Activated CD4-positive, CD25-positive, alpha-beta regulatory T cell (primary cell): ENCODE measurements at places on chromosomes 3 and 15.

DNA sequence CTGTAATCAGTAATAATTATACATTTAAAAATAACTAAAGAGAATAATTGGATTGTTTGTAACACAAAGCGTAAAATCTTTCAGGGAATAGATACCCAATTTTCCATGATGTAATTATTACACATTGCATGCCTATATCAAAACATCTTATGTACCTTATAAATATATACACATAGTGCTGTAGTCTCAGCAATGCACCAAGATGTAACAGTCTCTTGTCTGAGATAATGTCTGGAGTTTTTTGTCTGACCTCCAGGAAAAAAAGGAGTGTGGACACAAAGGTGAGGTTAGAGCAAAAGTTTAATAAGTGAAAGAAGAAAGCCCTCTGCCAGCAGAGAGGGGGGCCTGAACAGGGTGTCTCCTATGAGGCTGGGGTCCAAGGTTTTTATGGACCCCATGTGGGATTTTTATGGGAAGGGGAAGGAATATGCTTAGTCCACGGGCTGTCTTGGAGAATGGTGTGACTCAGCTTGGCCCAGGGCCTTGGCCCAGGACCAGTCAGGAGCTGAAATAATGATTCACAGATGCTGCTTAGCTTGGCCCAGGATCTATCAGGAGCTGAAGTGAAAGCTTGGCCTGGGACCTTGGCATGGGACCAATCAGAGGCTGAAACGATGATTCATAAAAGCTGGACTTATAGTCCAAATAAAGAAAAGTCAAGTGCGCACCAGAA is 545.0 kb downstream of the ZPLD1 start:
- DNase-seq, result no peak

DNA sequence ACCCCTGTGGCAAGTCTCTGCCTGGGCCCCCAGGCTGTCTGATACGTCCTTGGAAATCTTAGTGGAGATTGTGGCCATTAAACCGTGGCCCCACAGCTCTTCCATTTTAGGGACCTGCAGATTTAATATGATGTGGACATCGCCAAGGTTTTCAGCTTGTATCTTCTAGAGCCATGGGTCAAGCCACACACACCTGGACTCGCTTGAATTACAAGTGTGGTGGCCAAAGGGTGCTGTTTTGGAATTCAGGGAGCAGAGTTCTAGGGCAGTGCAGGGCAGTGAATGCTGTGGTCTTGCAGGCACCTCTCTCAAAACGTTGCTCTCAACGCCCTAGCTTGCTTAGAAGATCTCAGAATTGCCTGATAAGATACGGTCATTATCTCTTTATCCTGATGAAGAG is 211.2 kb downstream of the ROBO2 start:
- no peak for DNase-seq

DNA sequence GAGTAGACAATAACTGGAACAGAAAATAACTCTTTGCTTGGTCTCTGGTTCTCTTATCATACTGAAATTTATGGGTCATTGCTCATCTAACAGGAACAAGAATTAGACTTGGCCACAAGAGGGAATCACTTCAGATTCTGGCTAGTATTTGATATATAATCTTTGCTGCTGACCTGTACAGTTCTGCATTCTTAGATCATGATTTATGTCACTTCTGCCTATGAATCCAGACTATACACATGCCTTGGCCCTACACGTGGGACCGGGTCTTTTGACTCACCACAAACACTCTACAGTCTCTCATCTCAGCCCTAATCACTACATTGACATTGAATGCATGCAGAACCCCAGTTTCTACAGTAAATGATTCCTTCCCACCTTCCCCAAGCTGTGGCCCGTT is 162.5 kb upstream of the SOX2 start:
- no peak for DNase-seq

GRCh38 chr3:141894524-141895176 is 18.2 kb downstream of the ATP1B3 start:
- no peak for DNase-seq

DNA sequence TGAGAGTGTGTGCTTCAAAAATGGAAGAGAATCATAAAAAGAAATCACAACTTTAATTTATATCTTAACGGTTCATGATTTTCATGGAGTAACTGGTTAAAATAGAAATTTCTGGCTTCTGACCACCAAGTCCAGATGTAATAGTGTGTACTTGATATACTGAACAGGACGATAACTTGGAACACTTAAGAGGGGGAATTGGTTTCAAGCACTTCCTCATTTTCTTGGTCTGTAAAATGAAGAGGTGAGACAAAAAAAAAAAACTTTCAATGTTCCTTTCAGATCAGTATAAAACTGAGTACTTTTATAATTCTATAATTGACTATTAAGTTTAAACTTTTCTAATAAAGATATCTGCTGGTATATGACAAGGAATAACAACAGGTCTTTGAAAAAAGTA is 64.0 kb upstream of the TRA2B start:
- DNase-seq, result no peak

GRCh38 chr15:93138681-93139250 is 49.8 kb upstream of the RGMA start:
- no peak for DNase-seq

GRCh38 chr3:111936191-111936841 is 42.5 kb upstream of the ABHD10 start:
- no peak for DNase-seq

DNA sequence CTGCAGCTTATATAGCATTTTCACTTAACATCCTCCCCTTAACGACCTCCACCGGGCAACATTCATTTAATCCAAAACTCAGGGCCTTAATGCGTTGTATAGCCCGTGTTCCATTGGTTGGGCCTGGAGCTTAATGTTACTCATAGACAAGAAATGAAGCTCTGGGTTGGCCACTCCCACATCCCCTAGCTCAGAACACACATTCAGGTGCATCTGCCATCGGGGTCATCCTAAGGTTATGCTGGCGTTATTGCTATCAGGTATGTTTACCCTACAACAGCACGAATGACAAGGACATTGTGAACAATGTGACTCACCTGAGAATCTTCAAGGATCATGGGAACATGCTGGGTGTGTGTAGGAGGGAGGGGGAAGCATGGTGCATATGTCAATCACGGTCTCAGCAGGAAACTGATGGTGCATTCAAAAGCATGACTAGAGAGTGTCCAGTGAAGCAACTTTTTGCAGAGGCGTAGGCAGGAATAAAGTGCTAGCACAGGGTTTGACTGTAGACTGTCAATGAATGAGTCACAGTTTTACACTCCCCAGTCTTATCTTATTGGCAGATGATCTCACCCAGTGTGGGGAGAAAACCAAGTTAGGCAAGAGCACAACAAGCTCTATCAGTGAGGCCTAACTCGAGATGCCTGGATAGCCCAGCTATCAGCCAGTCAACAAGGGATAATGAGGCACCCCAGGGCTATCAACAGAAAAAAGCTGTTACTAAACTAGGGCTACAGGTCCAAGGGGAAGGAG is 402.1 kb upstream of the MCTP2 start:
- no peak for DNase-seq

- no peak for DNase-seq
These were observed 3.4 kb upstream of the OGG1 start for GRCh38 chr3:9746330-9746729.

GRCh38 chr3:99911433-99911832 is 93.8 kb downstream of the CMSS1 start:
- DNase-seq, result no peak

GRCh38 chr3:169993761-169994160 is 27.2 kb downstream of the SEC62 start:
- no peak for DNase-seq

- DNase-seq, result no peak
These were observed 1132.5 kb downstream of the TUSC7 start for GRCh38 chr3:117842086-117842485.

DNA sequence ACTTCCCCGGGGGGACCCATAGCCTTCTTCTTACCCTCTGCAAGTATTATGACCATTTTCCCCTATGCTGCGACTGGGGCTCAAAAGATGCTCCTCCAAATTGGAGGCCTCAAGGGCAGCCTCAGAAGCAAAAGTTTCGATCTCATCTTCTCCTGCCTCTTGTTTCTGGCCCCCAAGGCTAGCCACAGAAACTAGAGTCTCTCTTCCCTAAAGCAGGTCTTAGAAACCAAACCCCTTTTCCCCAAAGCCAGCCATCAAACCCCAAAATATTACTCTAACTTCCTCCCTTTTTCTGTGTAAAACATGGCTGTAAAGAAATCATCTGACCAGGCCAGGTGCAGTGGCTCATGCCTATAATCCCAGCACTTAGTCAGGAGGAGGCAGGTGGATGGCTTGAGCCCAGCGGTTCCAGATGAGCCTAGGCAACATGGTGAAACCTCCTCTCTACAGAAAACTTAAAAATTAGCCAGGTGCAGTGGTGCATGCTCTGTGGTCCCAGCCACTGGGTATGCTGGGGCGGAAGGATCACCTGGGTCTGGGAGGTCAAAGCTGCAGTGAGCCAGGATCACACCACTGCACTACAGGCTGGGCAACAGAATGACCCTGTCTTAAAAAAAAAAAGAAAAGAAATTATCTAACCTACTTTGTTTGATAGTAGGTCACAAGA is 36.7 kb upstream of the MFGE8 start:
- DNase-seq, result no peak

DNA sequence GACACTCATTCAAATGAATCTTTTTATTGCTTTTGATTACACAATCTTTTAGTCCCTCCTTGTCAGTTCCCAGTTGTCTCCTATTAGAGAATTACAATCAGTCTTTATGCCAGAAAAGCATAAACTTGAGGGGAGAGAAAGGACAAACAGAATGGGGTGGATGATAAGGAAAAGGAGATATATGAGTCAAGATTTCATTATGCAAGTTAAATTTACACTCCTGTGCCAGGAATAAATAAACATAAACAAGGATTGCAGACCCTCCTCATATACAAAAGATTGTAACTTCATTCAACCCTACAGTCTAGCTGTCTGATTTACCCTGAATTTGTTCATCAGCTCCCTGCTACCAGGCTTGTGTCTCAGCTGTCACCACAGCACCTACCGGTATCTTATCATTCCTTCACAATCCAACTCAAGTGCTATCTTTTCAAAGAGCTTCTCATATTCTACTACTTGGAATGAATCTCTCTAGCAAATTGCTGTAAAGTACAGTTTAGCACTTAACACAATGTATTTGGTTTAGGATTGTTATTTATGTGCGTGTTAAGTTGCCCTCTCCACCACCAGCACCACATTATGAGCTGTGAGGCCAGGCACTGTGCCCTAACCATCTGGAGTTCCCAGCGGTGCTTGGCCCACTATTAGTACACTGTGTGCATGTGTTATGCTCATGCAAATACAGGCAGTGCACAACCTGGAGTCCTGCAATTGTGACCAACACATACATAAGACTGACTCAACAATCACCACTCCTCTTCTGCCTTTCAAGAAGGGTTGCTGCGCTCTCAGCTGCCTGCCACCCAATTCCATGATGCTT is 504.1 kb downstream of the TBL1XR1 start:
- no peak for DNase-seq

DNA sequence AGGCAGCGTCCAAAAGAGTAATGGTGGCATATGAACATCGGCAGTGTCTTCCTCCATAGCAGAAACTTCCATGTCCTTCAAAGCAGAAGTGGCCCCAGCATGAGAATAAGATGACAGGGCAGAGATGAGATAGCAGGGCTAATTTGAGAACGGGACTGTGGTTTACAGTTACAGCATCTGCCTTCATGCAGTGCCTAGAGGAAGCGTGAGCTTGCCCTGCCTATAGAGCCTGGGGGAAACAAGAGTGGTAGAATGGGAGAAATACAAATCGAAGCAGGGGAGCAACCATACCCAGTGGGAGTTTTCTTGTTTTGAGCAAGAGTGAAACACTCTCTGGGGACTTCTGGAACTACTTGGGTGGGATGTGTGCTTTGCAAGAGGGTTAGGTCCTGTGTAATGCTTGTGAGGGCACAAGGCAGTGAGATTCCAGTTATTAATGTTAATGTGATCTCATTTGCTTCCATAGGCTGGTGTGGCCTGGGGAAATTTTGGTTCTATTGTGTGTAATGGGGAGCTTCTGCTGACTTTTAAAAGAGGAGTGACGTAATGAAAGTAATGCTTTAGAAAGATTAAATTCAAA is 616.9 kb downstream of the ZIC1 start:
- no peak for DNase-seq

DNA sequence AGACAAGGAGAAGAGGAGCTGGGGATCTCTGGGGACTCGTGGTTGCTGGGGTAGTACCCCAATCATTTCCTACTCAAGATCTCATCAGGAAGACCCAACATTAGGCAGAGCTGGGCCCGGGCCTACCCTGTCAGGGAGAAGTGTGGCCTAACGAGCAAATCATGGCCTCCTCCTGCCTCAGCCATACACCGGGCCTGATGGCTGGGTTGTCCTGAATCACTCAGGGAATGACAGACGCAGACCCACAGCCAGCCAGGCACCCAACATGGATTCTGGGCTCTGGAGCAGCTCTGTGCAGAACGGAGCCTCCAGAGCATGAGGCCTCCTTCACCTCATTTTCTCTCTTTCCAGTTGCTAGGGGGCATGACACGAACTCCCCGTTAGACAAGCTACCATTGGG is 19.7 kb downstream of the ITGA11 start:
- no peak for DNase-seq

DNA sequence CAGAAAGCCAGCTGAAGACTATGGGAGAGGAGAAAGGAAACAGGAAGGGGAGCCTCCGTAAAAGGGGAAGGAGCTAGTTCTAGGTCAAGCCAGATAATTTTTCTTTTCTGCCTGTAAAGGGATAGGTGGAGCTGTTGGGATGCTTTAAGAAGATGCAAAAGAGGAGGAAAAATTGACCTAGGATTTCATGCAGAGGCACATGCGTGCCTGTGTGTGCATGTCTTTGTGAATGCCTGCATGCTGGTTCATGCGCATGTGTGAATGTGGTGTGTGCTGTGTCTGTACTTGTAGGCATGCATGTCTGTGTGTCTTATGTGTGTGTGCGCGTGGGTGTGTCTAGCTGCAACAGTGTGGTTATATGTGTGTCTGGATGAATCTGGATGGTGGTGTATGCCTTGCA is 27.3 kb downstream of the CCDC33 start:
- no peak for DNase-seq

GRCh38 chr3:193850084-193850619 is 257.1 kb downstream of the OPA1 start:
- no peak for DNase-seq

GRCh38 chr3:52354676-52355075 is 38.6 kb downstream of the DNAH1 start:
- DNase-seq, result no peak

GRCh38 chr15:48415036-48415886 is 84.0 kb downstream of the DUT start:
- DNase-seq, result no peak
